ENCODE measurements at places on chromosomes 12 and 14.

GRCh38 chr14:99459481-99460100 is 21.1 kb downstream of the SETD3 start:
- no peak for DNase-seq

- DNase-seq, result no peak
Observed at GRCh38 chr12:42266579-42267230, 28.7 kb upstream of the YAF2 start.

DNA sequence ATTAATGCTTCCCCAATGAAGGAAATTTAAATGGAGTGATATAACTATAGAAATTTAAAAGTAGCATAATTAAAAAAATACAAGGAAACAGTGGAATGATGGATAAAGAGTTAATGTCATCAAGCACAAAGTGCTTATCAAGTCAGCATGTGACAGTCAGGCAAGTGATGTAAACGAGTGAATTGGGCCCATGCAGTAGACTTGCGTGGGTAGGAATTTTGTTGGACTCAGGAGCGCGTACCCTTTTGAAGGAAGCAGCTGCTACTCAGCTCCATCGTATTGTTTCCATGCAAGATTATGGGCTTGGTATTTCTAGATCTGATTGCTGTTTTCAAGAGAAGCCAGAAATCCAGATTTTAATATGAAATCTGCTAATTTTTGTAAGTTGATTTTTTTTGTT is 4.4 kb upstream of the DYRK4 start:
- no peak for DNase-seq

DNA sequence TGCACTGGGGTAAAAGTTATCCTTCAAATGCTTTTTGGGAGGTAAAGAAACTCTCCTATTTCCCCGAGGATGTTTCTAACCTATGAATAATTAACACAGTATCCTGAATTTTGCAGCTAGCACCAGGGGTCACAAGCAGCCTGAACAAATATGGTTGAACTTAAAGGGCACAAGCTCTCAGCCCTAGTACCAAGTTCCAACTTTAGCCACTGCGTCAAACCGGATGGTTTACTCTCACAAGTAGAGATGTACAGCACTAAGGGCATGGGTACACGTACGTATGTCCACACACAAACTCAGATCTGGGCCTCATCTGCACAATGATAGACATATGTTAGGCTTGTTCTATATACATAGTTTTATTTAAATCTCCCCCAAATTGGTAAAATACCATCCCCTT is 4.7 kb downstream of the CCDC88C start:
- DNase-seq, result no peak

GRCh38 chr12:24460099-24460498 is 488.8 kb downstream of the BCAT1 start:
- DNase-seq, result no peak

DNA sequence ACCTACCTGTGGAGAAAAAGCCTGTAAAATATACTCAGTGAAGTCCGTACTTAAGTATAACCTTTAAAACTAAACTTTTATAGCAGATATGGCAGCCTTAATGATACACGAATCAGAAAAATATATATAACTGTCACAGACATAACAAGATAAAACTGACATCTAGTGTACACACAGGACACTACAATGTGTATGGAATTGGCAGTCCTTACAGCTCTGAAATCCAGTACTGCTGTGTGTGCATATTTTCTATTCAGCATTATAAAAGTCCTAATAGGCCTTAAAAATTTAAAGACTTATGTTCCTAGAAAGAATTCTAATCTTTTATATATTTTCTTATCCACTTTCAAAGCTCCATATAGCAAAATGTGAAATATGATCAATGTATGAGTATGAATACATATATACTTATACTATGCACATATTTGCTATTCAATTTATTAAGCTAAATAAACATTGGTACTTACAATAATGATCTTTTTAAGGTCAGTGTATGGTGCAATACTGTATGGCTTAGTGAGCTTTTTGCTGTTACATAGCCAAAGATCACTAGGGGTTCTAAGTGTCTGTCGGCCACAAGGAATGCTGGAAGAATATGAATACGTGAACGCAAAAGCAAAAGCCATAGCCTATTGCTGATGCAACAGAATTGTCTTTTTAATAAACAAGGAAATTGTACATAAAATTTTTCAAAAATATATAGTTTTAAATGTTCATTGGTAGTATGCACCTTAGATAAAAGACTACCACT is 69.2 kb downstream of the C2CD5 start:
- DNase-seq, result no peak

DNA sequence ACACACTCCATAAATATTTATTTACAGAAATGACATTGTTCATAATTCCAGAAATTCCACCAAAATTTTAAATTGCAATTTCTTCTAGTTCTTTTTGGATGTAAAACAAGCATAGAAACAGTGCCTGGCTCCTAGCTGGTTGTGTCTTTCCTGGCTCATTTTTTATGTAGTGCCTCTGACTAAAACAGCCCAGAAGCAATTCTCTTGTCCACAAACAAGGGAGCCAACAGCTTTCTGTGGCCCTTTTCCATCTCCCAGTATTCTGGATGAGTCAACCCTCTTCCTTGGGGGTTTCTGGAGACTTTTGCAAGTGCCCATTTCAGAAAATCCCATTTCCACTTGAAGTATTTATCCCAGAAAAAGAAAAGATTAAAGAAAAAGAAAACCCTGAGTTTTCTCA is 141.4 kb downstream of the PHLDA1 start:
- DNase-seq, result no peak

DNA sequence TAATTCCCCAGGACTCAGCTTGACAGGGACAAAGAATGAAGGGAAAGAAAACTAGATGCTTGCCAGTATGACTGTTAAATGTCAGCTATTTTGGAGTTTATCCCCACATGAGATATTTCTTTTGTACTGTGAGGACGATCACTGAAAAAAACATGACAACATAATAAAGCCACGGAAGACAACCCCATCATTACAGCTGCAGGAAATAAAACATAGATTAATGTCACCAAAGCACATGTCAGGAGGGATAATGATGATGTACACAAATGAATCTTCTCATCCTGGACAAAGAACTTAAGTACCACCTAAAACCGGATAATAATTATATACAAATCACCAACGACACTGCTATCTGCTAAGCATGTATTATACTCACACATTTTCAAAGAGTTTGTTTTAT is 84.6 kb upstream of the GRIP1 start:
- no peak for DNase-seq

- no peak for DNase-seq
Observed at GRCh38 chr12:53044896-53045695, 4.8 kb upstream of the TNS2 start.

- no peak for DNase-seq
Observed at GRCh38 chr12:75917083-75917482, 114.5 kb downstream of the PHLDA1 start.

DNA sequence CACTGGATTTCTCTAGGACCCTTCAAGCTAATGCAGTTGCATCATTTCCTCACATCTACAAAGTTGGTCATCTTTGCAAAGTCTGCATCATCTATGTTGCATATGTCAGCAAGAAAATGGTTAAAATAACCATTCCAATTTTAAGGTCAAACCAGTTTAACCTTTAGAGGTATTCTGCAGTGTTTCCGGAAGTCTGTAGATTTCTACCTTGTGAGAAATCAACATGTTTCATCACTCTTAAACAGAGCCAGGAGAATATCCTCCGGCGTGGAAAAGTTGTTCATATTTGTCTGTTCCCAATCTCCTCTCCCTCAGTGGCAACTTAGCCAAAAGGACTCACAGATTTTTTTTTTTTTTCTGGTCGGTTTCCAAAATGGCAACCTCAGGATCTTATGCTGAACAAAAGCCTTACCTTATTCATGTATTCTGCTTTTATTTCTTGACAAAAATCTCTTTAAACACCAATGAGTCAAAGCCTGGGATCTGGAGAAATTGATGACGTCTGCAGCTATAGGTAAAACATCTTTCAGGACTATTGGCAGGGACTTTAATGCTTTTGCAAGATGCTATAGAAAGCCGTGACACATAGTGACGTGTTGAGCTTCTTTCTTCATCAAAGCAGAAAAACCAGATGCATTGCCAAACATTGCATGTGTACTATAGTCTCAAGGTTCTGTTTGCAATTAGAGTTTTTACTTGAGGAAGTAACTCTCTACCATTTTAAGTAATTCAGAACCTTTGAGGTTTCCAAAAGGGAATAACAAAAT is 16.0 kb upstream of the CDK17 start:
- peak; percentile 78 for DNase-seq

DNA sequence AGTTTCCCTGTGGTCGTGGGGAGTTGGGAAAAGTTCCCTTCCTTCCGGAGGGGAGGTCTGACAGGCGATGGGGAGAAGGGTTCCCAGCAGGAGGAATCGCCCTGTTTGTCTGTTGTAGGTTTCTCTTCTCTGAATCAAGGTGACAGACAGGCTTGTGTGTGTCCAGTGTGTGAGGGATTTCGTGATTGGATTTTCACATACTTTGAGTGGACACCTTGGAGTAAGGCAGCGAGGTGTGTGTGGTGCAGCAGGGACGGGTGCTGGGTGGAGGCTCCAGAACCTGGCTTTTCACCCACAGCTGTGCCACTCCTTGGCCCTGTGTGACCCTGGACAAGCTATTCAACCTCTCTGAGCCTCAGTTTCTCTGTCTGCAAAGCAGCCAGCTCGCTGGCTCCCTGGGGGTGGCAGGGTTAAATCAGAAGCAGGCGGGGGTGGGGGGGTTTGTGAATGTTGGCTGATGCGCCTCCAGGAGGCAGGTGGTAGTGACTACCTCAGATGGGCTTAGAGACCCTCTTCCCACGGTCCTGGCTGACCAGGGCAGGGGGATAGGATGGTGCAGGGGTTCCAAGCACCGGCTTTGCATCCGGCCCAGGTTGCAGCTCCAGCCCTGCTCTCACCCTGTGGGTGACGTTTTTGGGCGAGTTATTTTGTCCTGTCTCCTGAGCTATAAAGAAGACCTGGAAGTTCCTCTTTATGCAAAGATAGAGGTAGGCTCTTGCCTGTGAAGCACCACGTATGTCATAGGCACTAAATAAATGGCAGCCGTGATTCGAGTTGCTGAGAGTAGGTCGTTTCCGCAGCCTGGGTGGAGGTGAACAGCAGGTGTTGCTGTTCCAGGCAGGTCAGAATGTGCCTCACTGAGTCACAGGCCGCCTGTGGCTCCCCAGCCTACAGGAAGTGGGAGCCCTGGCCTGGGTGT is 679 bp downstream of the BDKRB2 start:
- DNase-seq, result no peak

- DNase-seq, result no peak
Observed at GRCh38 chr14:70350078-70350477, 9.4 kb downstream of the COX16 start.

- no peak for DNase-seq
Observed at GRCh38 chr12:9040484-9041186, 51.3 kb downstream of the KLRG1 start.

- DNase-seq, result no peak
Observed at GRCh38 chr12:53045696-53046045, 4.2 kb upstream of the TNS2 start.

DNA sequence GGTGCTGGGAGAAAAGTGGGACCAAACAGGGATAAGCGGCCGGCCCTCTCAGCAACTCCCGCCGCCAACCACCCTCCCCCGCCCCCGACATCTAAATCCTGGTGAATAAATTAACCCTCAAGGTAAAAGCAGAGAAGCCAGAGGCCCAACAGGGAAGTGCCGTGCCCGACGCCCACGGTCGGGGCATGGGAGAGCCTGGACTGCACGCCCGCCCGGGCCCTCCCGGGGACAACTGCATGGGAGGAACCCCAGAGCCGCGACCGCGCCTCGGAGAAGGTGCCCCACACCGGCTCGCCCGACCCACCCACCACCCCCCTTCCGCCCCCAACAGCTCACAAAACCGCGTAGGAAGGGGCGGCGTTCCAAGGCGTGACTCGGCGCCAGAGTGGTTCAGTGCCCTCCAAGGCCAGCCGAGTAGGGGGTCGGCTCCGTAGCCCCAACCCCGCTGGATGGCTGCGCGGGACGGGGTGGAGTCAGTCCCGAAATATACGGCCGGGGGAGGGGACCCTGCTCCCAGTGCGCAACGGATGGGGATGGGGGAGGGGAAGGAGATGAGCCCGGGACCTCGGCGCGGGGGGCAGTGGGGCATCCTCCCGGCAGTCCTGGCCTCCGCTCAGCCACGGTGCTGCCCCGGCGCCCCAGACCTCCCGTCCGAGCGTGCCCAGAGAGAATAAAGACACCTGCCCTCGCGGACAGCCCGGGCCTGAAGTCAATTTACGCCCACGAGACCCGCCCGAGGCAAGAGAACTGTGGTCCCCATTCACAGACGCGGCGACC is 732 bp downstream of the SLC25A29 start:
- no peak for DNase-seq

GRCh38 chr12:70007687-70008086 is 182.7 kb downstream of the MYRFL start:
- no peak for DNase-seq

GRCh38 chr14:60090864-60091519 is 731 bp upstream of the PCNX4 start:
- DNase-seq, result peak; percentile 46

GRCh38 chr14:66483322-66483721 is 2.8 kb upstream of the CCDC196 start:
- no peak for DNase-seq

GRCh38 chr14:73973497-73973896 is 23.4 kb downstream of the COQ6 start:
- DNase-seq, result no peak

DNA sequence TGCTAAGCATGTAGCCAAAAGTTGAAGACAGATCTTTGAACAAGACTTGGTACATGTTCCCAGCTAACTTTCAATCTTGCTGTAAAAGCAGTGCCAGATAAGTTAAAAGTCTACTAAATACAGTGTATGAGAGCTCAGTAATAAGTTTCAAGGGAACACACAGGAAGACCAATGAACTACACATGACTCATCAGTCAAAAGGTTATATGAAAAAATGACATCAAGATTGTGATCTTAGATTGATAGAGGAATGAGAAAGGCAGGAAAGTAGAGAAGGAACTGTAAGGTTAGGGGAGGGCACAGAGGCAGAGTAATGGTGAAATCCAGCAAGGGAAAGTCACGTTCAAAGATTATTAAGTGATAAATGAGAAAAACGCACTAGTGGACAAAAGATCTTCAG is 249.9 kb upstream of the FLRT2 start:
- no peak for DNase-seq

- DNase-seq, result no peak
Observed at GRCh38 chr14:74418031-74418430, 8.0 kb downstream of the SYNDIG1L start.

DNA sequence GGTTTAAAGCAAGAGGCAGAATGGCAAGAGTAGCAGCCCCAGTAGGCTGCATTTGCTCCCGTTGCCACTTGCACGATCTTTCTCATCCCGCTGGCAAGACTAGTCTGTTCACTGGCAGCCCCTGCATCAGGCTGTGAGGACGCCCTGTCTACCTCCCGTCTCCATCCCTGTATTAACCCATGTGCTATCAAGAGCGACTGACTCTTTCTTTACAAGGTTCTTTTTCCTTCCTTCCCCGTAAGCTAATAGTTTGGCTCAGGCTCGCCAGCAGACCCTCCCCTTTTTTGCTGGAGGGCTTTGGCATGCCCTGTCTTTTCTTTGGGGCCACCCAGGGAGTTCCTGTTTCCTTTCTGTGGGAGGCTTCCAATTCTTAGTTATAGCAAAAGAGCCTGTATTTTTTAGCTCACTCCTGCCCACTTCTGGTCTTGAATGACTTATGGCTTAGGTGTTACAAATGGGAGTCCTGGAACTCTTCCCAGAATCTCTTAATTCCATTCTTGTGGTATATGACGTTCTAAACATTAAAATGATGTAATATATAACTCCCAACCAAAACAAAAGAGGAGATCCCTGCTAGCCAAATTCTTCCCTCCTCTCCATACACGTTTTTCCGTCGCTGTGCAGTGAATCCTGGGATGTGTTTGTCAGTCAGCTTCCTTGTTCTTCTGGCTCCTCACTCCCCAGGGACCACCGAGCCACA is 149.0 kb downstream of the PRKCH start:
- peak; percentile 71 for DNase-seq

GRCh38 chr12:57549909-57550640 is at the start of gene KIF5A:
Gene KIF5A, plus strand, starts transcription at chr12:57550044. Its CDS starts 228 bp downstream, at chr12:57550272.
- DNase-seq, result no peak
